ENCODE measurements at places on chromosomes 3 and 15.

- DNase-seq, result no peak
Observed at GRCh38 chr3:128468791-128469527, 2.3 kb upstream of the DNAJB8 start.

DNA sequence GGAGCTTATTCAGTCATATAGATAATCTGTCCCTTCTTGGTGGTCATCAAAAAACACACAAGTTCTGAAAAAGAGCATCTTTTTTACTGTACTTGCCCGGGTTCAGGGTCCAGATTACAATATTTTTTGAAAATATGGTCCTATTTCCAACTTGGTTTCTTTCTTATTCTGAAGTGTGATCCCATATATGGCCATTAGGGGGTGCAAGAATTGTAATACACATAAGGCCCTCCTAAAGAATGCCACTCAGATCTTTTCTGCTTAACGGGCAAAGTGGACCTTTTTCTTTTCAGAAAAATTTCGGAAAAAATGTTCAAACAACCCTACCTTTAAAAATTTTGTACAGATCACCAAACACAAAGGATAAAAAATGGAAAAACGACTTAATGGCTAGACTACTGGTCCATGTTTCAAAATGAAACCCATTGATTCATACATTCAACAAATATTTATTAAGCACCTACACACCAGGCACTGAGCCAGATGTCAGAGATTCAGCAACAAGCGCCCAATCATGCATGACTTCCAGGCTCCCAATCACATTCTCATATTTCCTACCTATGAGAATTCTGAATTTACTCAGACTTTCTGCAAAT, 102.0 kb upstream of the MYRIP start:
- DNase-seq, result peak; percentile 64

DNA sequence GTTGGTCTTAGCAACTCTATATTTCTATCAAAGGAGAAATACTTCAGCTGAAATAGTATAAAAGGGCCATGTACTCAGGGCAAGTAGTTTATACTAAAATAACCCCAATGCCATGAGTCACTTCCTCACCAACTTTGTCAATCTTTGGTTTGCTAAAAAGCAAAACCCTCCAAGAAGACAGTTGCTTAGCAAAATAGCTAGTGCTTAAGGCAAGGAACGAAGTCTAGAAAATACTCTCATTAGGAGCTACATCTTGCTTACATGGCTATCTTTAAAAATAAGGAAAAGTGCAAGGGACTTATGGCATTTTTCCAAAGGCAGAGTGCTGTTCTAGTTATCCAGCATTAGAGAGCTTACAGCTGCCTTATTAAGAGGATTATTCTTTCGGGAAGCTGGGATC, 28.4 kb downstream of the P3H2 start:
- peak; percentile 80 for DNase-seq

DNA sequence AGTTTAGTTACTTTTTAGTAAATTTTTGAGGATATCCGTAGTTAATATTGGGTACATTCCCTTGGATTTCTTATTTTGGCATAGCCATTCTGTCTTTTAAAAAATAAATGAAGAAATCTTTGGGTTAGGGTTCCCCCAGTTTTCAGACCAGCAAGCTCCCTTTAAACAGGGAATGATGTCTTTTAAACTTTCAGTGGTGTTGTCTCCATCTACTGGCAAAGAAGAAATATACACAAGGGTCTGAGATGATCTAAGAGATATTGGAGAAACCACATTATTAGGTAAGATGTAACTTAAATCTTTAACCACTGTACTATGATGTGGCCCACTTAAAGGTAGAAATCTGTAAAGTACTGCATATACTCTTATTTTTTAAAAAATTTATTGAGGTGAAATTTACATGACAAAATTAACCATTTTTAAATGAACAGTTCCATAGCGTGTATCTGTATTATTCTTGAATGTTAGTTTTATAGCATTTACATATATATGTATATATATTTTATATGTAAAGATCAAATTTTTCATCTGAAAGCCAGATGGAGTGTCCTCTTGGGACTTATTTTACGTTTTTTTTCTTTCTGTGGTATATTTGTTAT, 35.1 kb upstream of the EIF3J start:
- DNase-seq, result peak; percentile 18

GRCh38 chr15:98855815-98856531, 151.6 kb downstream of the PGPEP1L start:
- no peak for DNase-seq

GRCh38 chr15:64443747-64444621, 16.4 kb upstream of the ZNF609 start:
- DNase-seq, result no peak

- no peak for DNase-seq
Observed at GRCh38 chr15:72998681-72999466, 53.4 kb upstream of the NEO1 start.

DNA sequence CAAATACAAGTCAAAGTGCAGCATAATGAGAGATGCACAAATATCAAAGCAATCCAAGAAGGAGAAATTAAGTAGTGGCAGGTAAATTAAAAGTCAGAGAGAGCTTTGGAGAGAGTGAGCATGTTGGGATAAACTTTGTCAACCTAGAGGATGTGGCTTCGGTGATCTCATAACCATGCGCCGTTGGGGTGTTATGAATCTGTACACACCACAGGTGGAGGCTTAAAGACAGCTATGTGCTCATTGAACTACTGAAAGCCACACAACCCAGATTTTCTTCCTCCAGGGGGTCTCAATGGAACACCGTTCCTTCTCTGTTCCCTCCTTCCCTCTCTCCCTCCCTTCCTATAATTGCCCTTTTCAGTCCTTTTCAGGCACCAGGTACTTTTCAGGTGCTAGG, 52.0 kb downstream of the SUCNR1 start:
- no peak for DNase-seq

DNA sequence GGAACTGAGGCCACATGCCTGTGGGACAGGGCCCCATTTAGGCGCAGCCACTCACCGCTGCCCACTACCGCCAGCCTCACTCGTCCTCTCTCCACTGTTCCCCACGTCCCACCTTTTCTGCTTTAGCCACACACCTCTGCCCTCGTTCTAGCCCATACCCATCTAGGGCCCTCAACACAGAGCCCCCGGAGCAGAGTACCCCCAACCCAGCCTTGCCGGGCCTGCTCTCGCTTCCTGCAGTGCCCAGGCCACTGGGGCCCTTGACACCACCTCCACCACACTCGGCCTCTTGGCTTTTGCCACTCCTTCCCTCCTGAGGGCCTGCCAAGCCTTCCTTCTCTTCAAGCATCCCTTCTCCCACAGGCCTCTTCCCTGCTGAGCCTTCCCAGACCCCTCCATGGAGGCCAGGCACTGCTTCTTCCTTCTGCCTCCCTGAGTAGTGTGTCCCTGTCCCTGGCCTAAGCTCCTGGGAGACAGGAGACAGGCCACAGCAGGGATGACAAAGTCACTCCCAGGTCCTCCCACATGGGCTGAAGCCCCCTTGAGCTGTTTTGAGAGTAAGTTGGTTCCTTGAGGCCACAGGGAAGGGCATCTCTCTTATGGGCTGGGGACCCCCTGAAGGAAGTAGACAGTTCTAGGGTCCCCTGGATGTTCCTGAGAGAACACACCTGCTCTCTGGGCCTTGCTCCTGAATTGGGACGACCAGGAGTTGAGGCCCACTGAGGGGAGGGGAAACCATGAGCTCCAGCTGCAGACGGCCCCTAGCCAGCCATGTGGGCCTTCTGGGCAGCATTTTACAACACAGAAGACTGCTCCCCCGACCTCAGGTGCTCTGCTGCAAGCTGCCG, 4.4 kb downstream of the PRSS50 start:
- DNase-seq, result no peak

DNA sequence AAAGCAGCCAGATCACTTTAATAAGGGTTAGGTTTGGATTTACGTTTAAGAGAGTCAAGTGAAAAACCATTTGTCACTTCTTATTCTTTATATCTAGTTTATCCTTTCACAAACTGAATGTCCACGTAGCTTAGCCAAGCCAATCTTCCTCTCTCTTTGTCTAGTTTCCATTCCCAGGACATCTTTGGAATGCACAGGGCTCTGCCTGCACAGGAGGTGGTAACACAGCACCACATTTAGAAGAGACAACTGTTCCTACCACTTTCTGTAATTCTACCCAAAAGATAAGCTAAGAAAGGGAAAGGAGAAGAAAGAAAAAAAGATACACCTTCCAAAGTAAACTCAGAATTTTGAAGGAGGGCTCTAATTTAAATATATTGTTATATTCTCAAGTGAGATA, 67.9 kb downstream of the IGSF11 start:
- no peak for DNase-seq

GRCh38 chr3:39000008-39000450, 51.7 kb downstream of the SCN11A start:
- DNase-seq, result peak; percentile 71

GRCh38 chr15:91304786-91305185, 204.7 kb downstream of the SV2B start:
- no peak for DNase-seq

Measured in cardiac muscle cell (in vitro differentiated cells and primary cell).